ENCODE measurements at places on chromosomes 5 and 9.
A peak's percentile ranks its signal among the peaks of the same experiment; 100 is the strongest.

- no peak for DNase-seq
These were observed 48.6 kb downstream of the COL15A1 start for GRCh38 chr9:98992107-98992884.

DNA sequence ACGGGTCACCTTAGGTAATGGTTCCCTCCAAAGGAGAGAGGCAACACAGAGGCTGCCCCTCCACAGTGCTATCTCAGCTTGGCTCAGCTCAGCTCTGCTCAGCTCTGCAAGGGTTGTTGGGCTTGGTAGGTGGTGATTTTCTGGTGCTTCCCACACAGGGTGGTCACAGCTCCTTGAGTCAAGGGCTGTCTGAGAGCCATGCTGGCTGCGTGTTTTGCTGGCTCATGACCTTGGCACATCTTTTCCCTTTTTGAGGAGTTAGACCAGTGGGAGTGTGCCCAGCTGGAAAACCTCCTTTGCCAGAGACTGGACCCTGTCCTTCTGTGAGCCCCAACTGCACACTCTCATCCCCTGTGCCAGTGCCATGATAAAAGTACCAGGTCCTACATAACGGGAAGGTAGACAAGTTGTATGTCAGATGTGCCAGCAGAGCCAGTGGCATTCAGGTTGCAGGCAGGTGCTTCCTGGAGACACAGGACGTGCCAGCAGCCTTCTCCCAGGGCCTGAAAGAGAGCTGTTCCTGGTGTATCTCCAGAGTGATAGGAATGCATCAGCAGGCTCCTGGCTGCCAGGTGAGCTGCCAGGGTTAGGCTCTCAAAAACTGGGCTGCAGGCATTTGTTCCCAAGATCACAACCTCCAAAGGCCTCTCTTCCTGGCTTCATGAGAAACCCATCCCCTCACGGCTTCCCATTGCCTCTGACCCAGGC lies 118.6 kb upstream of the CXCL14 start:
- no peak for DNase-seq

GRCh38 chr9:133108794-133109641 lies 12.0 kb downstream of the RALGDS start:
- no peak for DNase-seq

GRCh38 chr5:135062216-135063055 lies 28.4 kb upstream of the PITX1 start:
- DNase-seq: no peak

DNA sequence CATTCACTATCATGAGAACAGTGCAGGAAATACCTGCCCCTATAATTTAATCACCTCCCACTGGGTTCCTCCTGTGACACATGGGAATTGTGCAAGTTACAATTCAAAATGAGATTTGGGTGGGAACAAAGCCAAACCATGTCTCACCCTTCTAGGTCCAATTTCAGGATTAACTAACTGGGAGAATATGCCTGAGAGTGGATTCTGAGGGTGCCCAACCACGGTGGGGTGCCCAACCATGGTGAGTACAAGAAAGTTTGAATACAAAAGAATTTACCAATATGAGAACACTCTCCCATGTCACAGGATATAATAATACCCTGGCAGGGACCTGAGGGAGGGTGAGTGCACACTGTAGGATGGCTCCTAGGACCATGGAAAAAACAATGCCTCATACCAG lies 17.2 kb upstream of the GDA start:
- DNase-seq: no peak

DNA sequence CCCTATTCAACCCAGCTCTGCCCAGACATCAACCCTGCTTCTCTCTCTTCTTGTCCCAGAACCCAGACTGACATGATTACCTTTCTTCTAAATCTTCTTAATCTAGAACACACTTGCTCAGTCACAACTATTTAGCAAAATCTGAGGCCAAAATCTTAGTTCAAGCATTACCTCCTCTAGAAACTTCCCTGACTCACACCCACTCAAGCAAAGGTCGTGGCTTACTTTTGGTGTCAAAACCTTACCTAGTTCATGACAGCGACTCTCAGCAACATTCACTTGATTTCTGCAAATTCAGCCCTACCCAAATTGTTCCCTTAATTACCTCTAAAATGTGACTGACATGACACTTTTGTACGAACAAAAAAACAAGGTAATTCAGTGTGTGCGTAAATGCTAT lies 130.2 kb downstream of the TLE1 start:
- no peak for DNase-seq

- DNase-seq: no peak
These were observed 315.3 kb upstream of the RPS23 start for GRCh38 chr5:82593481-82593880.

DNA sequence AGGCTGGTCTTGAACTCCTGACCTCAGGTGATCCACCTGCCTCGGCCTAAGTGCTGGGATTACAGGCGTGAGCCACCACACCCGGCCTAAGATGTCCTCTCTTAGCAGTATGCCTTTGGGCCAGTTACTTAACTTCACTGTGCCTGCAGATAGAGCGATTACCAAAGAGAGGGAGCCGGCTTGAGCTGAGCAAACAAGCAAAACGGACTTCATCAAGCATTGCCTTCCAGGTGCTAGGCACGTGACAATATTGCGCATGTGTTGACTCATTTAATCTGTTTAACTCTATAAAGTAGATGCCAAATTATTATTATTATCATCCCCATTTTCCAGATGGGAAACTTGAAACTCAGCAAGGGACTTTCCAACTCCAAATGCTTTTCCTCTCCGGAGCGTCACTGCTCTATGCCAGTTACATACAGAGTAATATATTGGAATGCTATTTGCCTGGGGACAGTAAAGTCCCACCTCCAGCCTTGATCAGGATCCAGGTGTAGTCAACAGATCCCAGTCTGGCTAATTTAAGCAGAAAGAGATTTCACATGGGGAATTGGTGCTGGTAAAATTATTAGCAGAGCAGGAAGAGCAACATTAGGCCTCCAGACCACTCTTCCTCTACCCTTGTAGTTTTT lies 5.6 kb upstream of the C9orf152 start:
- DNase-seq: no peak

DNA sequence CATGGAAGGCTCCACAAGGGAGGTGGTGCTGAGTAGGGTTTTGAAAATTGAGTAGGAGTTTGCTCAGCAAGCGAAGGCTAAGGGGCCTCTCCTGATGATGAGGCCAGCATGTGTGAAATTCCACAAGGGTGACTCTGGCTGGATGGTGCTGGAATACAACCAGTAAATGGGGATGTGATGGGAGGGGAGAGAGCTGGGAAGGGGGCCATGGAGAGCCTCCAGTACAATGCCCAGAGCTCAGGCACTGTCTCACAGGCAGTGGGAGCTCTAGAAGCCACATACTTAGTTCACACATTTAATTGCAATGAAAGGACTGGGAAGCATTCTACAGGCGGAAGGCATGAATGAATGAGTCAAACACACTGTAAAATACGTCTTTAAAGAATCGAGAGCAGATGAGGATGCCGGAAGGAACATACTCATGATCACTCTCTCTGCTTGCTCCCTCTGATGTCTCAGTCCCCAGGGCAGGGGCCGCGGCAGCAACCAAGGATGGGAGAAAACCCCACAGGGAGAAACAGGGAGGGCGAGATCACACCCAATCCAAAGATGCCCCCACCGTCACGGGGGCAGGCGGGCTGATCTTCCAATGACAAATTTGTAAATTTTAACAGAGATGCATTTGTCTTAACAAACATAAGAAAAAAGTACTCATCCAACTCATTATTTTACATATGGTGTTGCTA lies 261.0 kb downstream of the NSG2 start:
- DNase-seq: no peak

DNA sequence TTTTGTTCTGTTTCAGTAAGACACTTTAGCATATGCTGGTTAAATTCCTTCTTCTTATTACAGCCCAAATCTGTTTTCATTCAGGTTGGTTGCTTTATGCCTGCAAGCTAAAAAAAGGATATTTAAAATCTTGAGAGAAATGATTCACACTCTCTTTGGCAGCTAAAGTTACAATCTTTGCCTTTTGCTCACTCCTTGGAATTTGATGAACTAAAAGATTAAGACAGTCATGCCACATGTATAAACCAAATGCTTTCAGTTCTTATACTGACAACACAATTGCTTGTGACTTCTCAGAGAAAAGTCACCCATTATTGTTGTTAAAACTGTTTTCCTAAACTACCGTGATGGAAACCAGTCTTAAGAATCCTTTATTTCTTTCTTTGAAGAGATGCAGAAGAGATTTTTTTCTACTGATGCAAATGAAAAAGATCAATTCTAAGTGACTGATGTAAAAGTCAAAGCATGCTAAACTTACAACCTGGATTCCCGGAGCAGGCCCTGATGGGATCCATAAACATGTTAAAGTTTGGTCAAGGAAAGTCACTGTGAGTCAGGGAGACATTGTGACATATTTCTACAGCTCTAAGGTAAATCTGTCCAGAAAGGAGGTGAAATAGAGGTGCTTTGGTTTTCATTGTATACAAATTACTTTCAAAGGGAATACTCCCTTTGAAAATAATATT lies 144.2 kb upstream of the CDH10 start:
- DNase-seq: peak; percentile 93

DNA sequence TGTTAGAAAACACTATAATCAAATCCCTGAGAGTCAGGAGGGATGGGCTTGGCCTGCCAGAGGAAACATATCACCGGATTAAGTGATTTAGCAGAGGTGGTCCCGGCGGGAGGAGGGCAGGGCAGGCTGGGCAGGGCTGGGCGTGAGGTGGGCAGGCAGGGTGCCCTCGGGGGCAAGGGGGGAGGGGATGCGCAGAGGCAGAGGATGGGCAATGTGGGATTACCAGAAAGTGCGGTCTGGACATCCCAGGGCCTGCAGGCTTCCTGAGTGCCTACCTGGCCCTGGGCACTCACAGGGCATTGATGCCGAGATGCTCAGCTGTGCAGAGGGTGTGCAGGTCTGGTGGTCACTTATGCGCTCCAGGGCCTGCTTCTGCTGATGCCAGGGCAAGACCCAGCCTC lies 115.2 kb downstream of the ADAMTS2 start:
- DNase-seq: no peak

DNA sequence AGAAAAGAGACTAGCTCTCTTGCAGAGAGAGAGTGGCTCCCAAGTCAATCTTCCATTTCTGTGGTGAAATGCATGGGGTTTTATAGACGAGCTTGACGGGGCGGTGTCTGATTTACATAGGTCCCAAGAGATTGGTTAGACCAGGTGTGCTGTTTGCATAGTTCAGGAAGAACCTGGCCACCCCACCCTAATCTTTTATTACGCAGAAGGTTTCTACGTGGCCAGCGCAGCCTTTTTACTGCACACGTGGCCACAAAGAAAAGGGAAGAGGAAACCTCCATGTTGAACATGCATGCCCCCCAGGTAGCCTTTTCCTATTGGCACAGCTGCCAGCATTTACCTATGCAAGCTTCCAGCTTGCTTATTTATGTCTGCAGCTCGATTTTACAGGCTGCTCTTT lies 92.1 kb downstream of the CAVIN4 start:
- DNase-seq: no peak

GRCh38 chr5:152474961-152475360 lies 69.9 kb upstream of the NMUR2 start:
- DNase-seq: no peak

DNA sequence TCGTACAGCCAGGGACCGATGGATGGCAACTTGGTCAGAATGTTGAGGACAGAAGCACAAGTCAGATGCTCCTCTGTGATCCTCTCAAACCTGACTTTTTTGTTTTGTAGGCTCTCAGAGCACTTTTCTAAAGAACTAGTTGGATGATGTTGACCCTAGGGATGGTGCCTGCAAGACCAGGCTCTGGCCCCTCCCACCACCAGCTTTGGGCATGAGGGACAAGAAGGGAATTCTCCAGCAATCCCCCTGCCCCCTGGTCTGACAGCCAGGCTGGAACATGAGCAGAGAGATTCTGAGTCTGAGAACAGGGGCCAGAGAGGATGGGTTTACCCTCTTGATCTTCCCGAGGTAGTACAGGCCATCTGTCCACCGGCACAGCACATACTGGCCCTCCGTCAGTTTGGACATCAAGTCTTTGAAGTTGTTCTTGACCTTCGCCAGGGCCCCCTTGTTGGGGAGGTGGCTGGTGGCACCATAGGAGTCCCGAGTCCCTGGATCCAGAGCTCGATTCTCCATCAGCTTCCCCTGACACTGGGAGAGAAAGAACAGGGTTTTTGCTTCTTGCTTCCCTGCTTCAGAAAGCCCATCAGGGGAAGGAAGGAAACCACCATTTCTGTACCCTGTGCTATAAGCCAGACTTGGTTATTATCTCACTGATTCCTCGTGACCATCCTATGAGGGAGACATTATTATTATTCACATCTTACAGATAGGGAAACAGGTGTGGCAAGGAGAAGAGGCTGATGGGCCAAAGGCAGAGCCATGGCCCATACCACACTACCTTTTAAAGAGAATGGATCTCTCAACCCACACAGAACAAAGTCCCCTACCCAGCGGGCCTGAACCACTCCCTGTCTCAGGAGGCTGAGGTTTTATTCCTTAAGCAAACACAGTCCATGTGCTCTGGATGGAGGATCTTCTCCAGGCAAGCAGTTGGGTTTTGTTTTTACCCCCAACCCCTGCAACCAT lies 2.5 kb downstream of the PHF19 start:
- DNase-seq: no peak

DNA sequence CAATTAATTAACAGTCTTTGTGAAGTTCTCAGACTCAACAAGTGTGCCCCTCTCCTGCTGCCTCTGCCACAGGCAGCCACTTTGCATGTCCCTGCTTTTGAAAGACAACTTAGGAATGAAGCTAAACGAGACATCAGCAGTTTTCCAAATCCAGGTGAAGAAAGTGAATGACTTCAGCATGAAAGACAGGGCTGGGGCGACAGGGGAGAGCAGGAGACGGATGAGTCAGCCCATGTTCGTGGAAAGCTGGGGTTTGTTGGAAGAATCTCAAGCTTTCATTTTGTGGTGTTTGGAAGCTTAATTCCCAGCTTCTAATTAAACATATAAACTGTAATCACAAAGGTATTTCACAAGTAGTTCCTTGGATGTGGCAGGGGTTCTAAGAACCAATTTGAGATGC lies 207.8 kb upstream of the MAP3K1 start:
- DNase-seq: no peak

- DNase-seq: no peak
These were observed 38.9 kb downstream of the POLK start for GRCh38 chr5:75550597-75550996.

- DNase-seq: no peak
These were observed 97.3 kb upstream of the PANK3 start for GRCh38 chr5:168676501-168676900.

DNA sequence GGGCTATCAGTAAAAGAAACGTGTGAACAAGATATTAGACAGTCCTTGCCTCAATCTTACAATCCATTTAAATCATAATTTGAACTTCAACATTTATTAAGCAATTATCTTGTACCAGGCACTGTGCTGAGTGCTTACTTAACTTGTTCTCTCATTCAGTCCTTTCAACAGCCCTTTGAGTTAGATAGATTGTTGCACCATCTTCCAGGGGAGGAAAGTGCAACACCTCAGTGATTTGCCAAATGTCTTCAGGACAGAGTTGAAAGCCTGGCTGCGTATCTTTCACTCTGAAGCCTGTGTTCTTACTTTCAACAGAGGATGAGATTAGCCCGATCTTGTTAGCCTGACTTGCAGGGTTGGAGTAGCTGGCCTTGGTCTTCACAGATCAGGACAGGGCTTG lies 34.2 kb upstream of the SUB1 start:
- DNase-seq: no peak

- peak; percentile 8 for DNase-seq
These were observed 620.5 kb upstream of the KLF4 start for GRCh38 chr9:108109927-108110690.
